ENCODE measurements at places on chromosomes 11 and 22.

GRCh38 chr11:75673977-75674582 is 5.2 kb upstream of the MAP6 start:
- DNase-seq: peak; percentile 47

DNA sequence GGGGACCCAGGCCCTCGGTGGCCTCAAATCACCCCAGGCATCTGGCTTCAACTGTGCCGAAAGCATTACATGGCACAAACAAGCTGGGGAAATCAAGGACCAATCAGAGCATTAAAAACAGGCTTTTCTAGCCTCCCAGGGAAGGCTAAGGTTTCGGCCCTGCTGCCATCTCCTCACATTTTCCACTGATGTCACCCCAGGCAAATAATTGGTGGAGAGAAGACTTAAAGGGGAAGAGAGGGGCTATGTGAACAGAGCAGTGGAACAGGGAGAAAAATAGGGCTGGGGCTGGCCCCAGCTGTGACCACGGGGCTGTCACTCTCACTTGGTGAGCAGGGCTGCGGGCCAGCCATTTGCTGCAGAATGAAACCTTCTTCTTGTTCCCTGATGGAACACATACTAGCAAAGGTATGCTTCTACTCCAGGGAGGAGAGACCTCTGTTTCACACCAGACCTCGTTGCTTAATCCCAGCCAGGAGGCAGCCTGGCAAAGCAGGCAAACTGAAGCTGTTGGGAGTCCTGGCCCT is 581.3 kb downstream of the SOX6 start:
- DNase-seq: peak; percentile 3

- no peak for DNase-seq
Measured at GRCh38 chr22:44068422-44069191, 44.5 kb downstream of the PARVB start.

GRCh38 chr11:6727971-6728760 is 43.6 kb downstream of the OR2AG2 start:
- DNase-seq: no peak

DNA sequence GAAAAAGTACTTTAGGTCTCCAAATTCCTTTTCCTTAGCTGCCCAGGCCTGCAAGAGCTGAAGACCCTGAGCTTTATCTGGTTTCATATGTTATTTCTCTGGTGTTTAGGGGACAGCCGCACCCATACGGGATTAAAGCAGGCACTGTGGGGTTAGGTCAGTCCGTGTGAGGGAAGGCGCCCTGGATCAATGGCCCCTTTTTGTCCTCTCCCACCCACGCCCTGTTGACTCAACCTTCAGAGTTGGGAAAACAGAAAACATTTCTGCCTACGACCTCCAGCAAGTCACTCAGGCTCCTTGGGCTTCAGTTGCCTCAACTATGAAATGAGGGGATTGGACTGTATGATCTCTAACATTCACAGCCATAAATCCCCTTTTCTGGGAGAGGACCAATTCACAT is 55.2 kb upstream of the BARX2 start:
- no peak for DNase-seq

GRCh38 chr22:19728271-19728670 is 4.9 kb downstream of the GP1BB start:
- no peak for DNase-seq

- DNase-seq: peak; percentile 62
Measured at GRCh38 chr11:109604481-109605400, 182.8 kb downstream of the C11orf87 start.

DNA sequence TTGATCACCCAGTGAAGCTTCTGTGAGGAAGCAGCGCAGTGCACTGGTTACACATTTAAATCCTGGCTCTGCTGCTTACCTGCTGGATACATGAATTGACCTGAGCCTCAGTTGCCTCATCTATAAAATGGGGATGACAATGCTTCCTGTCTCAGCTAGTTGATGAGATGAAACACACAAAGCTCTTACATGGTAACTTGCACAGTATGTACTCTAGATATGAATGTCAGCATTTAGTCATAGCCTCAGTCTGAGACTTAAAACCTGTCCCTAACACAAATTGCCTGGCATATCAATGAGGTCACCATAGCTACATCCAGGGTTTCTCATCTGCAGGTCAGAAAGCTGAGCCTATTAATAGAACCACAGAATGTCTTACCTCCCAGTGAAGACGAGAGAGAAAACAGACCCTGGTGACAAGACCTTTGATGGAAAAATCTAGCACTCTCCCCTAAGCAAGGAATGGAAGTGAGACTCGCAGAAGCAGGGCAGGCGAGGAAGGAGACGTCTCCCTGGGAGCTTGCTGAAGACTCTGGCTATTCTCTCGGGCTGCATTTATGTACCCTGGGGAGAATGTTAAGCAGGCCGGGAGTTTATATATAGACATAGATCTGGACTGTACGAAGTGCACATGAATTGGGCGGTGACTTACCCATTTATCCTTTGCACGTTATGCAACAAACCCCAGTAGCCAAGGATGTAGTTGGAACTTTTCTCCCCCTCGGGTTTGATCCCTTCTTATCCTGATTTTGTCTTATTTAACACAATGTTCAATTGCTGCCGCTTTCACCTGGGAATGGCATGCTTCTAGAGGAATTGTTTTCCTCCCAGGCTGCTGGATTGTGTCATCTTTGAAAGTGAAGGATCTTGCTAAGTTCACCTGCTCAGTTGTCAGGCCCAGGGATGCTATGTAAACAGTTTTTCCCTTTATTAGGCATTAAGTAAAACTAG is 18.0 kb downstream of the SDHAF2 start:
- no peak for DNase-seq

DNA sequence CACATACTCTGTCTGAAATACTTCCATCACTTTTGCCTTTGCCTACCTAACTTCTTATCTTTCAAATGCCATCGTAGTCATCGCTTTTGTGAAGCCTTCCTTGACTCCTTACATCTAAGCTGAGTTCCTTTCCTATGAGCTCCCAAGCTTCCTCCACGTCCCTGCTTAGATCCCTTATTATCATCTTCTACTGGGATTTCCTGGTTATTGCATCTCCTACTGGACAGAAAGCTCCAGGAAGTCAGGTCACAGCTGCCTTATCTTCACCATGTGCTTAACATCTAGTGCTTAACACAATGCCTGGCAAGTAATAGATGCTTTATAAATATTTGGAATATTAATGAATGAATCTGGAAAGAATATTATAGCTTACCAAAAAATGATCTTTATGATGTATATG is 5.9 kb downstream of the YPEL4 start:
- no peak for DNase-seq

- DNase-seq: no peak
Measured at GRCh38 chr11:58726737-58727414, 4.9 kb downstream of the GLYAT start.

- DNase-seq: no peak
Measured at GRCh38 chr22:24753914-24754313, 20.6 kb downstream of the PIWIL3 start.

DNA sequence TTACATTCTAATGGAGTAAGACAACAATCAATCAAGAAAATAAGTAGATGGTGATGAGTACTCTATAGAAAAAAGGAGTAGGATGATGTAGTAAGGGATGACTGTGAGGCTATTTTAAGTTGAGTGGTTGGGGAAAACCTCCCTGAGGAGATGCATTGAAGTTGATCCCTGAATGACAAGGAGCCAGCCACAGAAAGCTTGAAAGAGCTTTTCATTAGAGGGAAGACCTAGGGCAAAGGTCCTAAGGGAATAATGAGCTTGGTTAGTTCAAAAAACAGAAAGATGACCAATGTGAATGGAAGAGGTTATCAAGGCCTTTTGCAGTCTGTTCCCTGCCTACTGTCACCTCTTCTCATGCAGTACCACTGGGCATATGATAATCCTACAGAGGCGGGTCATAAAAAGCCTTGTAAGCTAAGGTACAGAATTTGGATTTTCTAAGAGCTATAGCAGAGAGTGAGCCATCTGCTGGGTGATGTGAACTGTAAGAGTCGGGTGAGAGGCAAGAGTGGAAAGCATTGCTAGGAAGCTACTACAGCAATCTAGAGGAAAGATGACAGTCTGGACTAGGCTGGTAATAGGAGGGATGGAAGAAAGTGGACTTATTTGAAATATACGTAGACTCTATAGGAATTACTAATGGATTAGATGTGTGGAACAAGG is 3.1 kb downstream of the PPP2R1B start:
- no peak for DNase-seq

DNA sequence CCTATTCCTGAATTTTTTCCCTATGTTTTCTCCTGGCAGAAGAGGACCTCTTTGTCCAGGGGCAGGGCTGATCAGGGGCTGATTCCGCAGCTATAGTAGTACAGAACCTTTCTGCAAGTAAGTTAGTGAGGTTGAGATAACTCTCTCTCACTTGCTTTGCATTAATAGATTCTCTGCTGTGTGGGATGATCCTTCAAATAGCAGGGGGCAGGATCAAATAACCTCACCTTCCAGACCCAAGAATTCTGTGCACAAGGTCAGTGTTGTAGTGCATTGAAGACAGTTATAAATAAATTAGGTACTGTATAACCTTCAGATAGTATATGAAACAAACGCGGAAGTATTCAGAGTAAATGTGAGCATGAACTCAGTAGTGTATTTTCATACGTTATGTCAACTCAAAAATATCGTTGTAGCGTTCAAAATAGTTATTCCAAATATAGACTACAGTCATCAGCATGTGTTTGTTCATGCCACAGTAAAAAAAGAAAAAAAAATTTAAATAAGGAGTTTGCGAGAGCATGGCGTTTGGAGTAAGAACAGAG is 278 bp downstream of the MMP26 start:
- DNase-seq: no peak

- no peak for DNase-seq
Measured at GRCh38 chr22:37079158-37079557, 27.6 kb downstream of the KCTD17 start.

- no peak for DNase-seq
Measured at GRCh38 chr22:44545773-44546172, 47.7 kb upstream of the RTL6 start.

DNA sequence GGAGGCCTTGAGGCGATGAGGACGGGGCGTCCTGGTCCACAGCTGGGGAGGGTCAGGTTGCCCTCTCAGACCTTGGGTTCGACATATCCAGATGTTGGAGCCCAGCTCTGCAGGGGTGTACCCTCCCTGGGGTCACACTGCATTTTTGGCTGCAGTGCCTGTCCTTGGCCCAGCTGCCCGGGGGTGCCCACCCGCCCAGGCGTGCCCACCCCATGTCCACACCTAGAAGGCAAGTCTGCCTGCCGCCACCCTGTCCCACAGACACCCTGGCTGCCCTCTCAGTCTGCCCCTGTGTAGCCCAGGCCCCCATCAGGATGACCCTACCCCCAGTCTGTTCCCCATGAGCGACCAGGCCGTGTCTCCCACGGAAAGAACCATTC is 3.0 kb downstream of the LSP1 start:
- no peak for DNase-seq

GRCh38 chr11:122655527-122656072 is at the start of gene UBASH3B:
TSS of gene UBASH3B (plus strand) at chr11:122655722. CDS start at chr11:122656050, 328 bp downstream.
- peak; percentile 91 for DNase-seq

DNA sequence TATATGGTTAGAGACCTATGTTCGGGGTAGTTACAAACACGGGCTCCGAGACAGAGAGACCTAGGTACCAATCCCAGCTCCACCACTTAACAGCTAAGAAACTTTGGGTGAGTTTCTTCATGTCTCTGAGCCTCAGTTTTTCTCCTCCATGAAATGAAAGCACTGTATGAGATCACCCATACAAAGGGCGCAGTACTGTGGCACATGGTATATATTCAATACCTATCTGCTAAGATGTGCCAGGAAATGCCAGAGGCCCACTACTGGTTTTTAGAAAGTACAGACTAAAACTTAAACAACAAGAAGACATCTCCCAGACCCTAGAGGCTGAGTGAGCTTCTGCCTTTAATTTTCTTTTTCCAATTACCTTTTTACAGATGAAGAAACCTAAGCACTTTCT is 69.5 kb downstream of the SLC1A2 start:
- DNase-seq: no peak

GRCh38 chr22:49306632-49307480 is 520.8 kb downstream of the BRD1 start:
- no peak for DNase-seq

GRCh38 chr11:65539744-65540289 is 14.9 kb downstream of the SCYL1 start:
- DNase-seq: no peak

DNA sequence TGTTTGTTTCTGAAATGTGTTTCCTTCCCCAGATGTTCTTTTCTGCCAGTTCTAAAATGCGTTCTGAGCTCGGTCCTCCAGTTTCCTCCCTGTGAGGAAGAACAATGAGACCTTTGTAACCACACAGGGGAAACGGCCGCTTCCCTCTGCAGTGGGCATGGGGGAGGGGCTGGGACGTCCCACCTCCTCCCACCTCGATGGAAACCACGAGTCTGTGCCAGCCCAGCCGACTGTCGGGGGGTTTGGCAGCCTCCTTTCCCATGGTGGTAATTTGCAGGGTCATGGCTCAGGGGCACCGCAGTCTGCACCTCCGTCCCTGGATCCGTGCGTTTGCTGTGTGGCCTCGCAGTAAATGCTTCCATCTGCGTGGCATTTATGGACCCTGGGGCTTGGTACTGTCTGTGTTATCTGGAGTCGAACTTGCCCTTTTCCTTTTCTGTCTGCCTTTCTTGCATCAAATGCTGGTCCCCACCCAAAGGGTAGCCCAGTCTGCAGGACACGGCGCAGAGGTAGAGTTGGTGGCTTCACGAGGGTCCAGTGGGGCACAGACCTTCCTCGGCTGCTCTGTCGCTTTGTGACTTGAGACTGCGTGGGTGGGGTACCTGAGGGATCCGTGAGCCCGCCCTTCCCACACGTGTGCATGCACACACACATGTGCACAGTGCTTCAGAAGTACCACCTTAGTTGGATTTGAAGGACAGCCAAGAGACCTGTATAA is 16.1 kb downstream of the LRP5 start:
- no peak for DNase-seq

DNA sequence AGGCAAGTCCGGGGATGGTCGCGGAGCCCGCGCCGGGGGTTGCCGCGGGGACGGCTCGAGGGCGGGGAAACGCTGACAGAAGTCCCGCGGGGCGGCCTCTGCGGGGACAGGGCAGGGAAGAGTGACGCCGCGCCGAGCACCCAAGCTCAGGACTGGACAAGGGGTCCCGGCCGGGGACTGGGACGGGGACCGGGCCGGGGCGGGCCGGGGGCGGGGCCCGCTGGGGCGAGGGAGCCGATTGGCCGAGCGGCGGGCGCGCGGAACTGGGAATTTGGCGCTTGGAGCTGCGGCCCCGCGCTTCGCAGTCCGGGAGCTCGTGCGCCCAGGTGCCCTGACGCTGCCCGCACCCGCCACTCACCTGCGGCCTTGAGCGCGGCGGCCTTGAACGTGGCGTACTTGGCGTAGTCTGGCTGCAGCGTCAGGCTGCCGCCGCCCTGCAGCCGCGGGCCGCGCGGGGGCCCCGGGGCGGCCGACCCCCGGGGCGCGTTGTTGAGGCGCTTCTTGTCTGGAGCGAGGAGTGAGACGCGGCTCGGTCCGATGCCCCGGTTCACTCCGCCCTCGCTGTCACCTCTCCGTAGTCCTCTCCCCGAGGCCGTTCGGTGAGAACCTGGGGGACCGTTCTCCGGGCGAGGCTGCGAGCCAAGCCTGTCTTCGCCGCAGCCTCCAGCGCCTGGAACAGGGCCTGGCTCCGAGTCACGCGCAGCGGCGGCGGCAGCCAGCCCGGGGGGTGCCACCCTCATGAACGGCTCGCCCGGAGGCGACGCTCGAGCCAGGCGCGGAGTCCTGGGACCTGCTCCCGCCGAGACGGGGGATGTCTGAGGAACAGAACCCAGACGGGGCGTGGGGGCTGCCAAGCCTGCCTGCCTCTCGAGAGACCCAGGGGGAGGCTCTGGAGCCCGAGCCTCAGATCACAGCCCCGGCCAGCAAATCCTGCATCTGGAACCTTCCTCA is 4.5 kb downstream of the SHISA8 start:
- DNase-seq: no peak

Measured in fibroblast of upper back skin (primary cell).